ENCODE measurements at places on chromosomes 13 and 19.

DNA sequence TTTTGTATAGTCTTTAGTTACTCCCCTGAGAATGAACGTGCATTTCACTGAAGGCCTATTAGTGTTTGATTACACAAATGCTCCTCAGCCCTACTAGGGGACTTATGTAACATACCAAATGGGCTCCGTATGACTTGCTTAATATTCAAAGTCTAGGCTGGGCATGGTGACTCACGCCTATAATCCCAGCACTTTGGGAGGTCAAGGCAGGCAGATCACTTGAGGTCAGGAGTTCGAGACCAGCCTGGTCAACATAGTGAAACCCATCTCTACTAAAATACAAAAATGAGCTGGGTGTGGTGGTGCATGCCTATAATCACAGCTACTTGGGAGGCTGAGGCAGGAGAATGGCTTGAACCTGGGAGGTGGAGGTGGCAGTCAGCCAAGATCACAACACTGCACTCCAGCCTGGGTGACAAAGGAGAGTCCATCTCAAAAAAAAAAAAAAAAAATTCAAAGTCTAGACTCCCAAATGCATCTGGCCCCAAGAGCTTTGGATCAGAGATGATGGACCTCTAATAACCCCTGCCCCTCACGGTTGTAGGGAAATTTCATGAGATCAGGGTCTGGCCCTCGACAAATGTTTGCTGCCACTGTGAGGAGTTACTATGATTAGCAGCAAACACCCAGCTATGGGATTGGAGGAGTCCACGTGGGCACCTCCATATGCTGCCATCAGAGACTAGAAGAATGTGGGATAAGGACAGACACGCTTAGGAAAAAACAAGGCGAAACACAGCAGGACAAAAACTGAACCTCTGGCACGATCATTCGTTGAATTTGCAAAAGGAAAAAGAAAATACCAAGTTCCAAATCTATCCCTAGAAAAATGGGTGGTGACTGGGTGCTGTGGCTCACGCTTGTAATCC is 4.6 kb downstream of the FBXO17 start:
- H3K4me3 ChIP-seq, result no peak overlapping the region
- peaks cover 18% of the 10 kb centered on the region for H3K36me3 ChIP-seq
- DNase-seq, result no peak
- H3K27ac ChIP-seq, result peak overlapping the region; percentile 25
- no peaks in the 10 kb centered on the region for H3K27me3 ChIP-seq

GRCh38 chr13:43077906-43078305 is 54.5 kb downstream of the DNAJC15 start:
- no peaks in the 10 kb centered on the region for H3K27me3 ChIP-seq
- DNase-seq, result no peak
- no peak overlapping the region for H3K4me3 ChIP-seq
- peaks cover 15% of the 10 kb centered on the region for H3K36me3 ChIP-seq

DNA sequence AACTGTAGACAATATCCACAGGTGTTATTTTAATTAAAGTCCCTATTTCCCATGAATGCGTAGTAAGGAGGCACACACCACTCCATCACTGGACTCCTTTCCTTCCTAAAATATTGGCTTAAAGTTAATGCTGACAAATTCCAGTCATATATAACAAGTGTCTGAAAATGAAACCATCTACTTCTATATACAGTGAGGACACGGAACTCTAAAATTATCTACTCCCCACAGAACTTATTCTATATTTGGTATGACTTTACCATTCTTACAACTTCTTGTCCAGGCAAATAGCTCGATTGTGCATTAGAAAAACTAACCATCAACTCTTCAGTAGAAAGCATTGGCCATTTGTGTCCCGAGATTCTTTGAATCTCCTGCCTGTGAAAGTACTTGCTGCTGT is 1560.2 kb downstream of the EFNB2 start:
- no peak overlapping the region for H3K27ac ChIP-seq
- H3K4me1 ChIP-seq, result no peaks in the 10 kb centered on the region
- no peaks in the 10 kb centered on the region for H3K27me3 ChIP-seq
- no peak for DNase-seq
- no peaks in the 10 kb centered on the region for H3K36me3 ChIP-seq

DNA sequence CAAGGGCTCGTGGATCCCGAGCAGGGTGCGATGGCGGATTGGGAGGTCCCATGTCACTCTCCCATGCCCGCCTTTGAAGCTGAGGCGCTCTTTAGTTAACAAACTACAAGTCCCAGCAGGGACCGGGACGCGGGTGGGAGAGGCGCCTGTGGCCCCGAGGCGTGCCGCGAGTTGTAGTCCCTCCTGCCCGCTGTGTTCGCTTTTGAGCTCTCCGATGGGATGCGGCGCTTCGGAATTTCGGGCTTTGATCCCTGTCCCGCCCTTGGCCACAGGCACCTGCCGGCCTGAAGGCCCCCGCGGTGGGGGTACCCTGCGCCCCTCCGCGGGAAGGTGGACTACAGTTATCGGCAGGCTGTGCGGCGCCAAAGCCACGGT is 11.0 kb downstream of the CYTH2 start:
- DNase-seq, result peak; percentile 73
- H3K27me3 ChIP-seq, result peaks cover 7% of the 10 kb centered on the region
- H3K4me1 ChIP-seq, result peaks cover 23% of the 10 kb centered on the region
- H3K4me3 ChIP-seq, result peak overlapping the region; percentile 81
- H3K27ac ChIP-seq, result no peak overlapping the region
- H3K36me3 ChIP-seq, result peaks cover 12% of the 10 kb centered on the region

GRCh38 chr19:34418300-34418699 is 9.9 kb upstream of the UBA2 start:
- H3K4me1 ChIP-seq, result no peaks in the 10 kb centered on the region
- no peak for DNase-seq
- H3K27ac ChIP-seq, result no peak overlapping the region
- H3K27me3 ChIP-seq, result no peaks in the 10 kb centered on the region
- H3K36me3 ChIP-seq, result peaks cover 59% of the 10 kb centered on the region
- H3K4me3 ChIP-seq, result no peak overlapping the region

Data from WTC11 (cell line).